Ascending aorta (tissue), 2 donors: ENCODE measurements at places on chromosomes 6 and 20.

- no peak for DNase-seq
Measured at GRCh38 chr6:149935246-149935645, 6.6 kb upstream of the ULBP2 start.

DNA sequence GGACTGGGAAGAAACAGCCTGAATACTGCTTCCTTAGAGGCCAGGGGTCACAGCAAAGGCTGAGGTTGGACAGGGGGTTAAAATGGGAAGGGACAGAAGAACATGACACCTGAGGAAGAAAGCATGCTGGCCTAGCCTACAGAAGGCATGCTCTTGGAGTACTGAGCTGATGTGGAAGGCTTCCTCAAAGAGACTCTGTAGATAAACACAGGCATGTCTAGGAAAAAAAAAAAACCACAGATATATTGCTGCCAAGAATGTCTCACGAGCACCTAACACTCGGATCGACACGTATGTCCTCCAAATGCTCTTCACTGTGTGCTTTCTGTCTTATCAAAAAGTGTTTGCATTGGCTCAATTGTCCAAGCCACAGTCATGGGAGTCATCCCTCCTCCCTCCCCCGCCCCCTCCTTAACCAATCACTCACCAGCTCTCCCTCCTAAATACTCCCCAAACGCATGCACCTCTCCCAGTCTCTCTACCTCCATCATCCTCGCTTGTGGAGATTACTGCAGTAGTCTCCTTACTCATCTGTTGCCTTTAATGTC lies 101.1 kb upstream of the LRFN2 start:
- DNase-seq = no peak

GRCh38 chr6:10720265-10720959 lies 2.5 kb upstream of the TMEM14C start:
- no peak for DNase-seq

DNA sequence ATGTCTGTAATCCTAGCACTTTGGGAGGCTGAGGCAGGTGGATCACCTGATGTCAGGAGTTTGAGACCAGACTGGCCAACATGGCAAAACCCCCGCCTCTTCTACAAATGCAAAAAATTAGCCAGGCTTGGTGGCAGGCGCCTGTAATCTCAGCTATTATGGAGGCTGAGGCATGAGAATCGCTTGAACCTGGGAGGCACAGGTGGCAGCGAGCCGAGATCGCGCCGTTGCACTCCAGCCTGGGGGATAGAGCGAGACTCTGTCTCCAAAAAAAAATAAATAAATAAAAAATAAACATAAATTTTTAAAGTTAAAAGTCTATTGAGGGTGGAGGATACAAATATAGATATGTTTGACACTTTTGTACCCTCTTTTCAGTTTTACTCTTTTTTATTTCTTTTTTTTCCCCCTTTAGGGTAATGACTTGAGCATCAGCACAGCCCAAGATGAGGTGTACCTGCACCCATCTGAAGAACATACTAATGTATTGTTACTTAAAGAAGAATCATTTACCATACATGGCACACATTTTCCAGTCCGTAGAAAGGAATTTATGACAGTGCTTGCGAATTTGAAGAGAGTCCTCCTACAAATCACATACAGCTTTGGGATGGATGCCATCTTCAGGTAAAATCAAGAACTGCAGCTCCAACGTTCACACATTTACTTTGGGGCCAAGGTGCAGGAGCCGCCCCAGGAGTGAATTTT lies 368.9 kb downstream of the LAMA2 start:
- peak; percentile 64 for DNase-seq

GRCh38 chr6:84282550-84282949 lies 55.1 kb upstream of the CEP162 start:
- DNase-seq = peak; percentile 72

DNA sequence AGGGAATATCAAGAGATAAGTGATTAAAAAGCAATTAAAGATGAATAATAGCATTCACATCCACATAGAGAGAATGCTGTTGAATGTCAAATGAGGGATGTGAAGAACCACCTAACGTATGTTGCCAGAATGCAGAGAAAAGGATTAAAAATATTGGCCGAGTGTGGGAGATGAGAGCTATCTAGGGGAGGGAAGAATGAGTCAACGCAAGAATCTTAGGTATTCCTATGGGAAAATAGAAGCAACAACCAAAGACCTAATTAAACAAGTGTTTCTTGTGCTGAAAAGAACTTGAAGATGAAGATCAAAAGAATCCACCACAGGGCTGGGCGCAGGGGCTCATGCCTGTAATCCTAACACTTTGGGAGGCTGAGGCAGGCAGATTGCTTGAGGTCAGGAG lies 12.2 kb upstream of the RSPH3 start:
- DNase-seq = no peak

DNA sequence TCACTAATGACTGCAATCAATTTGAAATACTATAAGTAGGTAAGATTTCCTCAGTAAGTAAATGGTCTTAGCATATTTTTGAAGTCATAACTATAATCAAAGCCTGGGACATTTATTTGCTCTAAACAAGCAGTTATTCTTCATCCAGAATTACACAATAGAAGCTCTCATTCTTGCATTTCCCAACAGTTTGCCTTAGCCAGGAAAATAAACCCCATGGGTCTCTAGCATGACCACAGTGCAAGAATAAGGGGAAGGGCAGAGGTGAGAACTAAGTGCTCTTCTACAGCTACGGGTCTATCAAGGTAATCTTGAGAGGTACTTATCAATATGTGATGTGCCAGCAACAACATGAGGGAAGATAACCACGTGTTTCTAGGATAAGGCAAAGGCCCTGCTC lies 14.1 kb upstream of the HLA-C start:
- no peak for DNase-seq

GRCh38 chr20:23125159-23125558 lies 39.0 kb upstream of the CD93 start:
- DNase-seq = no peak

- DNase-seq = no peak
Measured at GRCh38 chr6:108080010-108080780, 5.7 kb upstream of the OSTM1 start.

GRCh38 chr6:119890470-119890869 lies 540.9 kb upstream of the MAN1A1 start:
- no peak for DNase-seq

DNA sequence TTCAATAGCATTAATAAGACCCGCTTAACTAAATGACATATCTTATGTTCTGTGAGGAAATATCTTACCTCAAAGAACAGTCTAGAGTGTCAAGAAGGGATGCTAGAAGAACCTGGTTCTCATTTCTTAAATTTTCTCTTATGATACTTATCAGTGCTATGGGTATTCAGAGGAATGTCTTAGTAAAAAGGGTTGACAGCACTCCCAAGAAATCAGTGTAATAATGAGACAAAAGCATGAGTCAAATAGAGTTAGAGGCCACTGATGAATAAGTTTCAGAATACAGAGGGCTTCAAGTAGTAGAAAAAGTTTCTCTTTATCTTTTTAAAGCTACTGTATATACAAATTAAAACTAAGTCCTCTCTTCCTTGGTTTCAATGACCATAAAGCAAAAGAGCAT lies 242.8 kb downstream of the GJA1 start:
- no peak for DNase-seq

- DNase-seq = no peak
Measured at GRCh38 chr20:11447371-11448100, 470.2 kb upstream of the BTBD3 start.

- DNase-seq = no peak
Measured at GRCh38 chr6:106097411-106098231, 11.5 kb downstream of the PRDM1 start.

- DNase-seq = no peak
Measured at GRCh38 chr20:17457588-17458190, 73.5 kb downstream of the BFSP1 start.

GRCh38 chr20:6703047-6703446 lies 64.4 kb upstream of the BMP2 start:
- no peak for DNase-seq

DNA sequence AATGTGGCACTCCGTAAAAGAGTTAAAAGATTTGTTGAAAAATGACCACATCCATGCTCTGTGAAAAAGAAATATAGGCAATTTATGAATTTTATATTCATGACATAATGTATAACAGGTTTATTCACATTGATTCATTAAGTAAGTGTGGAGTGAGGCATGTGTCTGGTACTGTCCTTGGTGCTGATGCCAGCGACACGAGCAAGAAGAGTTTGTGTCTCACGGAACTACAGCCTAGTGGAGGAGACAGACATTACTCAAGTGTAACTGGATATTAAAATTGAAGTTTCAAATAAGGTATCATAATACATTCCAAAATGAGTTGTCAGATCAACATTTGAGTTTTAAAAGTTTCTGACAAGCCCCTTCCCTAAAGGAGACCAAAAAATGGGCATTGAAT lies 158.2 kb upstream of the PRND start:
- DNase-seq = no peak

- DNase-seq = no peak
Measured at GRCh38 chr6:42387336-42387735, 64.4 kb downstream of the TRERF1 start.

DNA sequence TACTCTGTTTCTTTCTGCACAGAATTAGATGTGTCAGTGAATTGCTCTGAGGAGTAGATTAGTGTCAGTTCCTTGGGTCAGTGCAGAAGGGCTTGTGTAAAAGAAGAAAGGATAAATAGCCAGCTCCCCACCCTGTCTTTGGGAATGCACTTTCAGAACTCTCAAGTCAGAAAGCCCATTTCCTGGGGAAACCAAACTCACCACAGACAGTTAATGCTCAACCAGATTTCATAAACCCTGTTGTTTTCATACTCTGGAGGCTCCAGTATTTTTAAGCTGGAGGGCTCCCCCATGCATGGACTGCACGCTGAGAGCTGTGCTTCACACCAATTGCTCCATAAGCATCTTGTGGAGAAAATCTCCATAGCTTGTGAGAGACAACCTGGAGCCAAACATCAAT lies 449.7 kb downstream of the CDH26 start:
- no peak for DNase-seq
